ENCODE measurements at places on chromosomes 13 and 19.

DNA sequence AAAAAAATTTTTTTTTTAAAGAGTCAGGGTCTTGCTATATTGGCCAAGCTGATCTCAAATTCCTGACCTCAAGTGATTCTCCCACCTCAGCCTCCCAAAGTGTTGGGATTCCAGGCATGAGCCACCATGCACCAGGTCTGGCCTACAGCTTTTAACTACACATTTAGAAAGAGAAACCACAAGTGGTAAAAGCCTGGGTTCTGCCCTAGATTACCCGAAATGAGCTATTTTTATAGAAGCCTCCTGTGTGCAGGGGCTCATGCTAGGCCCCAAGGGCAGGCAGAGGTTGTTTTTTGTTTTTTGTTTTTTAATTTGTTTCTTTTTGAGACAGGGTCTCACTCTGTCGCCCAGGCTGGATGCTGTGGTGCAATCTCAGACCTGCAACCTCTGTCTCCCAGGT, 14.0 kb upstream of the MYADM start:
- no peak for DNase-seq

DNA sequence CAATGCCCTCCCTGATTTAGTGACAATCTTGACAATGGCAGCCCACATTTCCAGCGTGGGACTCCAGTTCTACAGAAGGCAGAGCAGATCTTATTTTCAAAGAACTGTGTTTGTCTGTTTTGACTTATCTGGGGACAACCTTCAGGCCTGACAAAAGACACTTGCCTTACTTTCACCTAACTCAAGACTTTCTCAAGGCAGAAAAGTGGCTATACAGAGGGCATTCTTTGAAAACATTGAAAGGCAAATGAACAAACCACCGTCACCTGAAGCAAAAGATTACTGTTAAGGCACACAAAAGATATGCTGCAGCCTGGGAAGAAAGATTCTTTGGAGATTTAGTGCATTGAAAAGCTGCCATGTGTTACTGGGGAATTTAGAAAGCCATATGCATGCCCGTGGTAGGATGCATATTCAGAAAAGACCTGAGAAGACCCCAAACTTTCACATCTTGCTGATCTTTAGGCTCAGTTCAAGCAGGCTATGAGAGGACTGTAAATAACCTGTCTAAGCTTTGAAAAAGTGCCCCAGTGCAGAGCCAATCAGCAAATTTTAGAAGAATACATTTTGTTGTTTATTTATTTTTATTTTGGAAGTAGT, 82.8 kb downstream of the TSC22D1 start:
- DNase-seq: no peak

DNA sequence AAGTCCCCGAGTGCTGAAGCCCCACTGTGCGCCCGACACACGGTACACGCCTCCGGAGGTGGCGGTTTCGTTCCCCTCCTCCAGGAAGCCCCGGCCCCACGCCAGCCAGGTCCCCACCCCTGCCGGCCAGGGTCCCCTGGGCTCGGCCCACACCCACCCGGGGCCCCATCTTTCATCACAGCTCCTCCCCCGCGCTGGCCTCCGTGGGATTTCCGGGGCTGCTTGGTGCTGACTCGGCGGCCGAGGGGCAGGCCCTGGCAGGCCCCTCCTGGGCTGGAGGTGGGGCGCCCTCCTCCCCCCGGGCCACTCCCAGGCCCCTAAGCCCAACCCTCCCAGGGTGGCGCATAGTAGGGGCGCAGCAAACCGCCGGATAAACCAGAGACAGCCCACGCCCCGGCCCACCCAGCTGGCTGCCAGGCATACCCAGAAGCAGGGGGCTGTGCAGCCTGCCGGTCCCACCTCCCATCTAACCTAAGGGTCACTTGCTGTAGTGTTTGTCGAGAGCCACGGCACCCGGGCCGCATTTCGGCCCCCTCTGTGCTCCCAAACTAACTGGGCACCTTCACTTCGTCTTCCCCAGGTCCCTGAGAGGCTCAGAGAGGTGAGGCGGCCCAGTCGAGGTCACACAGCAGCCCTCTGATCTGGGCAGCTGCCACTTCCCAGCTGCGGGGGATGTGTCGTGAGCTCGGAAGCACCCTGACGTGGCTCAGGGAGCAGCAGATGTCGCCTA, 6.6 kb downstream of the ZBTB7A start:
- DNase-seq: no peak

GRCh38 chr19:56393119-56394012, at the start of gene ZNF582:
TSS of gene ZNF582 (minus strand) at chr19:56393534. CDS start at chr19:56391752, 1,782 bp downstream.
- peak; percentile 84 for DNase-seq

- DNase-seq: no peak
These were observed 62.9 kb downstream of the TRPC4 start for GRCh38 chr13:37806666-37807065.

- DNase-seq: peak; percentile 83
These were observed at the start of gene LRCH1 for GRCh38 chr13:46552889-46553520. TSS of gene LRCH1 (plus strand) at chr13:46553170. CDS start at chr13:46553397, 227 bp downstream.

DNA sequence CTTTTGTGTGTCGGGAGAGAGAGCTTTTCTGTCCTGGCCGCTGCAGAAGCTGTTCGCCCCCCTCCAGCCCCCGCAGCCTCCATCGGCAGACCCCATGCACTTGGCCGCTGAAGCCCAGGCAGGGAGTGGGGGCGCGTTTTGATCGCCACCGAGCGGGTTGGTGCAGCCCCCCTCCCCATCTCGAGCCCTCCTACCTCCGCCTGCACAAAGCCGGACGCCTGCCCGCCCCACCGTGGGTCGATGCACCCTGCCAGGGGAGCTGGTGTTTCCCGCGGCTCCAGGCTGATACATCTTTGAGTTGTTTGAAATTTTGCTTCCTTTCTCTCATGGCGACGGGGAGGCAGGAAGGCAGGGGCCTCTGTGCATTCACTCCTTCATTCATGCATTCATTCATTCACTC, 16.4 kb upstream of the ONECUT3 start:
- no peak for DNase-seq

All from activated CD4-positive, alpha-beta T cell treated with anti-CD3 and anti-CD28 coated beads for 24 hours (primary cell).